Effector memory CD4-positive, alpha-beta T cell (primary cell): ENCODE measurements at places on chromosomes 5 and 9.

- no peak for DNase-seq
Observed at GRCh38 chr5:78253201-78253600, 41.3 kb downstream of the AP3B1 start.

- DNase-seq: no peak
Observed at GRCh38 chr5:31096238-31096865, 97.1 kb upstream of the CDH6 start.

DNA sequence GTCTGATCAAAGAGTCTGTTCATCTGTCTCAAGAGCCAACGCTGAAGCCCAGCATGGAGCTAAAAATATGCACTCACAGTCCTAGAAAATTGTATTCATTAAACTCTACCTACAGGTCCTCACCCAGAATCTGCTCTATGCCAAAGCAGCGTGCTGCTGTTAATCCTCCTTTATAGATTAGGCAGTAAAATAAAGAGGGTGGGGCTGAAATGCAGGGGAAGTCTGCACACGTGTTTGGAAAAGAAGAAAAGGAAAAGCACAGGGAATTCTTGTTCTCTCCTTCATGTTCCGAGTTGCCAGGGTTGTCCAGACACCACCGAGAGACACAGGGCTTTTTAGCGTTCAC lies 121.4 kb upstream of the TMEM161B start:
- no peak for DNase-seq

DNA sequence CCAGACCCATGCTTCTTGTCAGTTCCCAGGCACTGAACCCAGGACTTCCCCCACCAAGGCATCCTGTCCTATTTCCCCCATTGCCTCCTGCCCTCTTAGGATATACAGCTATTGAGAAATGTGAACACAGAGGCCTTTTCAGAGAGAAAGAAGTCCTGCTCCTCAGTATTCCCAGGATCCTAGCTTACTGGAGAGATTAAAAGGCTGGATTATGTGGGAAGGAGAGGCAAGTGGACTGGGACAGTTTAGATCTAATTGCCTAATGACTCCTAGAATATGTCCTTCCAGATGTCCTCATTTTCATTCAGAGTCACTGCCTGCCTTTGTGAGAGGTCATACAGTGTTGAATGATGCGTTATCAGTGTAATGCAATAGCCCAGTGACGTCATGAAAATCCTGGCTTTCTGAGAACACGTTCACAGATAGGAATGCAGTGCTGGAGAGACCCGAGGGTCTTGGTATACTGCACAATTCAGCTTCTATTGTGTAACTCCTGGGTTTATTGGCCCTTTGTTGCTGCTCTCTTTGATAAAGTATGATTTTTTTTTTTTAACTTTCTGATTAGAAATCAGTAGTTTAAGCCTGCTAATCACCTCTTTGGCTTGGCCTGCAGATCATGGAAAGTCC lies 26.2 kb downstream of the WWC1 start:
- DNase-seq: no peak

DNA sequence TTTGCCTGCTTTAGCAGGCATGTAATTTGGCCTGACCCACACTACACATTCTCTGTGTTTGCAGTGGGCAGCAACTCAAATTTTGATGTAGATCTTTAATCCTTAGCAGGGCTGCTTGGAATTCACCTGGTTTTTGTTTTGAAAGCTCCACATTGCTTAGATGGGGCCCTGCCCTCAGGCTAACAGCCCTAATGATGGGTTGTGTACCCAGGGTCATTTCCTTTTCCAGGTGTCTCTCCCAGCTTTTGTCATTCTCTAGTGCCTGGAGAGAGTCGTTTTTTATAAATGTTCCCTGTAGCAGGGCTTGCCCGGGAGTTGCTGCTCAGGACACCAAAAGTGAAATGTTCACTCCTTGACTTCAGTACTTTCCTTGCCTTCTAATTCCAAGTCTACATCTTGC lies 126.3 kb downstream of the TRIO start:
- no peak for DNase-seq

DNA sequence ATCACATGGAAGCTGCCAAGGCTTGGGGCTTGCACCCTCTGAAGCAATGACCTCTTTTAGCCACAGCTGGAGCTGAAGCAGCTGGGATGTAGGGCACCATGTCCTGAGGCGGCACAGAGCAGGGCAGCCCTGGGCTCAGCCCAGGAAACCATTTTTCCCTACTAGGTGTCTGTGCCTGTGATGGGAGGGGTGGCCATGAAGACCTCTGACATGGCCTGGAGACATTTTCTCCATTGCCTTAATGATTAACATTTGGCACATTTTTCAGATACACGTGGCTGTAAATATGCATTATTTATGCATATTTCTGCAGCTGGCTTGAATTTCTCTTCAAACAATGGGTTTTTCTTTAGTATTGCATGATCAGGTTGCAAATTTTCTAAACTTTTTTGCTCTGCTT lies 81.7 kb downstream of the OSMR start:
- DNase-seq: no peak

DNA sequence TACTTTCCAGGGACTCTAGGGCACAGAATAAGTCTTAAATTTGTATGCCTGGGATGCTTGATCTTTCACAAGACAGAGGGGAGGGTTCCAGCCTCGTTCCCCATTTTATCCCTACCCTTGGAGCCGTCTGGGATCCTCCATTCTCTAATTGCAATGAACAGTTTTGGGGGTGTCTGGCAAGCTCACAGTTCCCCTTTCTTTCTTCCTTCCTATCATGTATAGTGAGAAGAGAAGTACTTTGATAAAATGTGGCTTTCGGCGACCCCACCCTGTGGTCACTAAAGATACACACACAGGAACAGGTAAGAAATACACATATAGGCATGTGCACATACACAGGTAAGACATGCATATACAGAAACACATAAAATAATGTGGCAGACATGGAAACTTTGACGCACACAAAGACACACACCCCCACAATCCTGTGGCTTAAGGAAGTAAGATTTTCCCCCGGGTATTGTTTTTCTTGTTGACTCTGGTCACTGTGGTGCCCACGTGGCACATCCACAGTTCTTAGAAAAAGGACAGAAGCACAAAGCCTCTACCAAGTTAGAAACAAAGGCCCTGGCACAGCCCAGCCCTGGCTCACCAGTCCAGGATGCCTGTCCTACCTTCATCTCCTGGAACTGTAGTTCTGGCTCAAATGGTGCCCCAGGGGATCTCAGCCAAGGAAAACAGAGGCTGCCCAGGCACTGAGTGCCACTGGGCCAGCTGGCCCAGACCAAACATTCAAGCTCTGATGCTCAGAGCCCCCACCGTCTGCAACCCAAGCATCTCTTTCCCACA lies 6.3 kb upstream of the SMU1 start:
- DNase-seq: no peak

DNA sequence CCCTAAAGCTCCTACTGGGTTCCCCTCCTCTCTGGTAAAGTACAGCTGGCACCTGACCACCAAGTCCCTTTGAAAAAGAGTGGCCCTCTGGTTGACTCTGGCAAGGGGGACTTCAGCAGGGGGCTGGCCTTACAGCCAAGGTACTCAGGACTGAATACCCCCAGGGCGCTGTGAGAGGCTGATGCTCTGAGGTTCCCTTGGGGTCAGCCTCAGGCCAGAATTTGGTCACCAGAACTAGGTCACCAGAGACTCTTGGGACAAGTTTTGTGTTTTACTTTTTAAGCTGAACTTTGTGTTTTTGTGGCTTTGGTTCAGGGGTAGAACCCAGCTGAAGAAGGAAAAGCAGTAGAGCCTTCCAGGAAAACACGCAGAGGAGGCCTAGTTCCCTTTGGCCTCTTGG lies 23.3 kb upstream of the SMU1 start:
- DNase-seq: no peak

DNA sequence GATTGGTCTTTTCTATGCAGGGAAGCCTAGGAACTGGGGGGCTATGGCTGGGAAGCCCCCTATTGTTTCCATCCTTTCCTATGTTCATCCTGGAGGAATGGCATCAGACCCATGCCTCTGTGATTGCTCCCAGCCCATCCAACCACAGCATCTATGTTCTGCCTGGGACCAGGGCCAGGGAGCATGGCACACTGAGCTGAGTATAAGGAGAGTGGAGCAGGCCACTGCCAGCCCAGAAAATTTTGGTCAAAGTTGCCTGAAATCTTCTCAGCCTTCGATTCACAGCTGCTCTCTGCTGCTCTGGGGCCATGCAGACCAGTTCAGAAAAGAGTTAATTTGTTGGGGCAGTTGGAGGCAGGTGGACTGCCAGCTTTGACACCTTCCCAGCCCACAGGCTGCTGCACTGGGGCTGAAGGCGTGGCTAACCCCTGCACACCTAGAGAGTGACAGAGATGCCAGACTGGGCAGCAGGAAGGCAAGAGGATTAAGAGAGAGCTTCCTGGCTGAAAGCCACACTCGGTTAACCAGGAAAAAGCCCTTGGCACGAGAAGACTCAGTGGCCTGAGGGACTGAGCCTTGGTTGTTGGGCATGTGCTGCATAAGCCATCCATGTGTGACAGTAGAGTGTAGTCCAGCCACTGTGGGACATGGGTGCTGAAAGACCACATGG lies 12.1 kb downstream of the TGFBI start:
- no peak for DNase-seq

- DNase-seq: no peak
Observed at GRCh38 chr9:33263131-33264002, 1.1 kb downstream of the BAG1 start.

DNA sequence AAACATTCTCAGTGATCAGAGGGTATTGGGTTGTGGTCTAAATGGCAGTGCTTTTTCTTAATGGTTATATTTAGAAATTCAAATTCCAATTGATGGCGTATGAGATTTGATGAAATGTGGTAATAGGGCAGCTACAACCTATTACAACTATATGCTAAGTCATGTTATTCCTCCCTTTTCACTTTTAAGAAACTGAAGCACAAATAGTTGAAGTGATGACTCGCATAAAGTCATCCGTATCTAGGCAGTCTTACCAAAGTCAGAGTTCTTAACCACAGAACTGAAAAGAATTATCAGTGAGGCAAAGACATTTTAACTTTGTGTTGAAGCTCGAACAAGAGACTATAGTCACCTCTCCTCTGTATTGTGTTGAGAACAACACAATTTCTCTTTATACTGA lies 28.2 kb downstream of the C9orf152 start:
- DNase-seq: no peak
